ENCODE measurements at places on chromosomes 6 and 20. TPM values are rescaled to one million over a fixed set of nuclear protein-coding genes. Genes with fewer than 3 reads are reported as not detected.

LY6G5B gene
- 8.0 TPM for total RNA-seq

C6orf118 gene
- total RNA-seq, result not detected

FOXC1 gene
- 3.0 TPM for total RNA-seq

TFEB gene
- total RNA-seq, result 23.5 TPM

ENPP4 gene
- 16.2 TPM for total RNA-seq

CTAGE9 gene
- total RNA-seq, result not detected

TFAP2C gene
- 1.6 TPM for total RNA-seq

GHRH gene
- total RNA-seq, result not detected

GTPBP2 gene
- 33.9 TPM for total RNA-seq

CST1 gene
- total RNA-seq, result not detected

TBXT gene
- not detected for total RNA-seq

MED23 gene
- total RNA-seq, result 29.6 TPM

CPXM1 gene
- 0.54 TPM for total RNA-seq

GRCh38 chr6:159760602-159761057 lies 1.2 kb upstream of the ACAT2 start:
- no peak for DNase-seq

- DNase-seq, result no peak
Measured at GRCh38 chr20:44523746-44524145, 1.9 kb upstream of the SERINC3 start.

GRCh38 chr20:33964441-33964840 lies 29.3 kb upstream of the RALY start:
- no peak for DNase-seq

DNA sequence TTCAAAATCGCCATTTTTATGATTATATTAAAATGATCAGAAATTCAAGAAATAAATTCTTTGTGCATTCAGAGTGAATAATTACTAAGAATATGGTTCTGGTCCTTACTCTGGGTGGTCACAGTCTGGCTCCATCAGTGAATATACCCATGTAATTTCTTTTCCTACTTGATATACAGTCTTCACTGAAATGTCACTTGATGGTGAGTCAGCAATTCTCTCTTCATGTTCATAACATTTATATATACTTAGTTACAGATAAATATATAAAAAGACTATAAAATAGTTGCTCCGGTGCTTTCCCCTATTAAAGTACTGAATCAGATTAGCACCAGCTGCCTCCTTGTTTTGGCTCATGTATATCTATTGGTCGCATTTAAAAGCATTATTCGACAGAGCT lies 56.4 kb upstream of the MTRF1L start:
- DNase-seq, result no peak

DNA sequence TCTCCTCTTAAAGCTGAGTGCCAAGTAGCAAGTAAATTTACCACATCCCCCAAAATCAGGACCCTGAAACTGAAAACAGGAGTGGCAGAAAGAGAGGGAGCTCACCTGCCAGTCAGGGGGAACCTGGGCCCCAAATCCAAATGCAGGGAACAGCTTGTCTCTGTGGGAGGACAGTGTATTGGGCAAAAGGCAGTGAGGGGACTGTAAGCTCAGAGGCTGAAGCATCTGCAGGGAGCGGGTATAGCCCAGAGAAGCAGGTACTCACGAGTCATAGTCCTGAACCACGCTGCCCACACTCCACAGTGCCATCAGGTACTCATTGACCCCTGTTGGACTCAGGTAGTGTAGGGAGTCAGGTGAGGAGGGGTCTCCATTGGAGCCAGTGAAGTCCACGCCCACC lies 15.0 kb downstream of the SPAG4 start:
- DNase-seq, result peak; percentile 51

- DNase-seq, result no peak
Measured at GRCh38 chr6:121759370-121759769, 323.9 kb downstream of the GJA1 start.

DNA sequence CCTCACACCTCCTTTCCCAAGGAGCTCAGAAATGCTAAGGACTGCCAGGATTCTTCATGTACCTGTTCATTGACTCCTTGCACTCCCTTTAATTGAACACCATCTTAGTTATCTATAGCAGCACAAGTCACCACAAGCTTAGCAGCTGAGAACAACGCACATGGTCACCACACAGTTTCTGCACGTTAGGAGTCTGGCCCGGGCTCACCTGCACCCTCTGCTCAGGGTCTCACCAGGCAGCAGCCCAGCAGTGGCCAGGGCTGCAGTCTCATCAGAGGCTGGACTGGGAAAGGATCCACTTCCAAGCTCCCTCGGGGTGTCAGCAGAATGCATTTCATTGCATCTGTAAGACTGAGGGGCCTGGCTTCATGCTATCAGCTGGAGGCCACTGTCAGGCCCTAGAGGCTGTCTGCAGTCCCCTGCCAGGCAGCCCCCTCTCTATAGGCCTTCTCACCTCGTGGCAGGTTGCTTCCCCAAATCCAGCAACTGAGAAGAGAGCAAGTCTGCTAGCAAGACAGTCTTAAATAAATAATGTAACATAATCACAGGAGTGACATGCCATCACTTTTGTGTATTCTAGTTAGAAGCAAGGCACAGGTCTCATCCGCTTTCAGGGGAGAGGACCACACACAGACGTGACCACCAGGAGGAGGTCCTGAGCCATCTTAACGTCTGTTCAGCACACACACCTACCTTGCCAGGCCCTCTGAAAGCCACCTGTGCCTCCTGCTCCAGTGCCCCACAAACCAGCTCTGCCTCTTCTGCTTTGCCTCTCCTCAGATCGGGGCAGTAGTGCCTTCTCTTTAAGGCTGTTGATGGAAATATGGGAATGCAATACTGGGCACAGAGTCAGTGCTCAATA lies 165.2 kb upstream of the CST7 start:
- DNase-seq, result peak; percentile 34

- DNase-seq, result no peak
Measured at GRCh38 chr6:7812623-7813022, 86.7 kb downstream of the BMP6 start.

- DNase-seq, result no peak
Measured at GRCh38 chr6:21898107-21898796, 304.7 kb downstream of the SOX4 start.

GRCh38 chr6:139698526-139699176 lies 324.2 kb upstream of the CITED2 start:
- DNase-seq, result peak; percentile 70

Measured in sigmoid colon (tissue), 7 donors.